ENCODE measurements at places on chromosomes 2 and 18.

DNA sequence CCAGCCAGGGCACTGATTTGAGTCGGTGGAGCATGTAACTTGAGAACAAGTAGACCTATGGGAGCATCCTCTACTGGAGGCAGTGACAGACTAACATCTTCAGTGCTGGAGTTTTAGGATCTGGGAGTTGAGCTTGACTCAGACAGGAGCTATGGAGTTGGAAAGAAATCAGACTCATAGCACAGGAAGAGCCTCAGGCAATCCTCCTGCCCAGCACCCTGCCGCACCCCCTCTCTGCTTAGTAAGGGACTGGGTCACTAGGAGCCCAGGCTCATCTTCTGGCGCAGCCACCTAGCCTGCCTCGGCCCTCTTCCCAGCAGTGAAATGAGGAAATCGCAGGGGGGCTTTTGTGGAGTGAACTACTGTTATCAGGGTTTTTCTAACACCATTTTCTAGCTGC is 3.6 kb downstream of the ARID5A start:
- DNase-seq = no peak

DNA sequence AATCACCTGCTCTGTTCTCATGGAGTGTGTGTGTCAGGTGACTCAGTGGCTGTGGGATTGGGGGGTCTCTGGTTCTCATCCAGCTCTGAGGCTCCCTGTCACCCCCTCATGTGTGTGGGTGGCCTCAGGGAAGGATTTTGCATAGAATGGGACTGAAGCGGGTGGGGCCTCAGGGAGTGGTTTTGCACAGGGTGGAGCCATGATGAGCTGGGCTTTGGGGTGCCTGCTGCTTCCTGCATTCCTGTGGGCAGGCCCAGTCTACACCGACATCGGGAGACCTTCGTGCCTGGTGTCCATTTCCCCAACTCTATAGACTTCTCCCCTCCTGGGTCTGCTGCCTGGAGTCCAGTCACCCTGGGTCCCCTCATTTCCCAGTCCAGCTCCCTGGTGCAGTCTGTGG is 59.7 kb downstream of the VAPA start:
- no peak for DNase-seq

DNA sequence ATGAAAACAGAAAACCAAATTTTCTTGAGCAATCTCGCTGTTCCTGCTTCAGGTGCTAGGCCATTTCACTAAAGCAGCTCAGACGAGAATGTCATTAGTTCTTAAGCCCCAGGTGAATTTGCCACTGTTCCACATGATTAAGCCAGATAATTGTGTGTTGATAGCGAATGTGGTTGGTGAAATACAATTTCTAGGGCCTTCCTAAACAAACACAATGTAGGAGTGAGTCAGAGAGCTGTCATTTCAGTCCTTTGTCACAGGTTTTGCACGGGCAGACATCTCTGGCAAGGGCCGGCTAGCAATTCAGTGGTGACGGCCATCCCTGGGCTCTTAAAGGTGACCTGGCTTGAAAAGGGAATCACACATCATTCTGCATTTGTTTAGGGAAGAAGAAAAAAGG is 170.7 kb downstream of the TMEM182 start:
- DNase-seq = no peak

DNA sequence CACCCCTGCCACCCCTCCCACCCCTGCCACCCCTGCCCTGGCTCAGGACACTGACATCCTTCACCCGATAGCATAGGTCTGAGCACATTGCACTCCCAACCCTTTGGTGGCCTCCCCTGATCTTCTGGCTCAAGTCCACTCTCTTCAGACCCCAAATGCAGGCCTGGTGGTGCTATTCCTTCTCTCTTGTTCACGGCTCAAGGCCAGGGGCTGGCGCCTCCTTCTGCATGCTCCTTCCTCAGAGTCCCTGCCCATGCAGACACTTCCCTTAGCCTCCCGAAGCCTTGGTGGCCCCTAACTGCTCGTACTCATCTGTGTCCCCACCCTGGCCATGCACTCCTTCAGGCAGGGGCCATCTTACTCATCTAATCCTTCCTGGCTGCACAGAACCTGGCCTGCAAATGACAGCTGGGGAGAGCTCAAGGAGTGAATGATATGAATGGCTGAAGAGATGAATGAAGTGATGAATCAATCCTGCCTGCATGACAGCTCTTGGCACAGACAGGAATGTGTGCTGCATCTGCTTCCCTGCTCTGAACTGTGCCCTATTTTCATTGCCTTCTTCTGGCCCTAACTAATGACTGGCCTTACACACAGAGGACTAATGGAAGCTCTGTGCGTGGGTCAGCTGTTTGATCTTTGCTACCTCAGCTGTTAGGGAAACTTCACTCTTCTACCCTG is 290.8 kb downstream of the DYSF start:
- DNase-seq = no peak

DNA sequence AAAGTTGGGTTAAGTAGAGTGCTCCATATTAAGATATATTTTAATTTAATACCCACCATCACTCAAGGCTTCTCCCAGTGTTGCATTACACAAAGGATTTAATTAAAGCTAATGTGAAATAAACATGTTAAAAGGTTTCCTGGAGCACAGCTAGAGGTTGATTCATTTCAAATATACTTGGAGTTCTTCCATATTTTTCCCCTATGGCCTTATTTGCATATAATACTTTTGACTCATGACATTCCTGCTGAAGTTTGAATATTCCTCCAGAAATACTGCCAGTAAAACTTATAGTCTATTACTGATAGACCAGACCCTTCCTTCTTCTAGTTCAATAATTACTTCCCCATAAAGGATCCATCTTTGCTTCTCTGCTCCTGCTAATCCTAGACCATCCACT is 227.5 kb downstream of the GULP1 start:
- no peak for DNase-seq

DNA sequence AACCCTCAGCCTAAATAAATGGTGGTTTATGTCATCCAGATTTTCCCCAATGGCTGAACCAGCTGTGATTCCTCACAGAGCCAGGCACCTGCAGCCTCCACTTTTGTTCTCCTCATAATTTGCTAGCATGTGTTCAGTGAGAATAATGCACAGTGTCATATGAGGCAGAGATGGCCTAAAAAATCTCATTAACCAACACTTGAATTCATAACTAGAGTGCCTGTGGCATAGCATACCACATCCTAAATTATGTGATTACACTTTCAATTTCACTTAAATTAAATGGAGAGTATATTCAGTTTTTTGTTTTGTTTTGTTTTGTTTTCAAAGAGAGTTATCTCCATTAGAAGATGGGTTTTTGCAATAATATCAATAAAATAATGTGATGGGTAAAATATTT is 488.0 kb downstream of the CBLN2 start:
- DNase-seq = no peak

DNA sequence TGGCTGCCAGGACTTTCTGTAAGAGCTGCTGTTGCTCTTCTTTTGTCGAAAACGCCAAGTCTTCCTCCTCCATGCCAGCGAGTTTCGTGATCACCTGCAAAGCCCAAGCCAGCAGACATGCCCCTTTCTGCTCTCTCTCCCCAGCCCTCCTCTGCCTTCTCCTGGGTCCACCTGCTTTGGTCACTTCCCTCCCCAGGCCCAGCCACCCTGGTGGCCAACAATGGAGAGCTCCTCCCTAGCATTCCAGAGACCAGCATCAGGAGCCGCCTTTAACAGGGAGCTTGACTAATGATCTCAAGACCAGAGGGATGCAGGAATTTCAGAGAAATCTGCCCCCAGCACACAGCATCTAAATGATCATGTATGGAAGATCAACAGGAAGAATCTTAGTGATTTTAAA is 34.6 kb downstream of the ERCC3 start:
- no peak for DNase-seq

DNA sequence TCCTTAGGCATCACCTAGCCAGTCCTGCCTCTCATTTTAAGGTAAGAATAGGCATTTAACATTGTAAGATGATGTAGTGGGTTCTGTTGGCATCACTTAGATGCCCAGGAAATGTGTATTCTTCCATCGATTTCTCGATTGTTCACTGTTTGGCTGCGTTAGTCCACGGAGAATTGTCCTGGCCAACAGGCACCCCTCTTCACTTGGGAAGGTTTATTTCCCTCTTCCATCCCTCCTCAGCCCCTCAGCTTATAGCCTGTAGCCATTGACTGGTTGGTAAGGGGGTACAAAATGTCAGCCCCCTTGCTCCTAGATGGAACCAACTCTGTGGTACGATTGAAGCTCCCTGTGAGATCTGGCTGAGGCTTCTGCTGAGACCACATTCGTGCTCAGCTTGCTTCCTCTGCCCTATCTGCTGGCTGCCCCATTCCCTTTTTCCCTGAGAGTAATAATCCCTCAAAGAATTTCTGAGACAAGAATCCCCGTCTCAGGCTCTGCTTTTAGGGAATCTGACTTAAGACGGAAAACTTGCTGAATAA is 43.4 kb downstream of the PLEKHA3 start:
- no peak for DNase-seq

- no peak for DNase-seq
Measured at GRCh38 chr18:3664563-3665178, 214.7 kb downstream of the TGIF1 start.

DNA sequence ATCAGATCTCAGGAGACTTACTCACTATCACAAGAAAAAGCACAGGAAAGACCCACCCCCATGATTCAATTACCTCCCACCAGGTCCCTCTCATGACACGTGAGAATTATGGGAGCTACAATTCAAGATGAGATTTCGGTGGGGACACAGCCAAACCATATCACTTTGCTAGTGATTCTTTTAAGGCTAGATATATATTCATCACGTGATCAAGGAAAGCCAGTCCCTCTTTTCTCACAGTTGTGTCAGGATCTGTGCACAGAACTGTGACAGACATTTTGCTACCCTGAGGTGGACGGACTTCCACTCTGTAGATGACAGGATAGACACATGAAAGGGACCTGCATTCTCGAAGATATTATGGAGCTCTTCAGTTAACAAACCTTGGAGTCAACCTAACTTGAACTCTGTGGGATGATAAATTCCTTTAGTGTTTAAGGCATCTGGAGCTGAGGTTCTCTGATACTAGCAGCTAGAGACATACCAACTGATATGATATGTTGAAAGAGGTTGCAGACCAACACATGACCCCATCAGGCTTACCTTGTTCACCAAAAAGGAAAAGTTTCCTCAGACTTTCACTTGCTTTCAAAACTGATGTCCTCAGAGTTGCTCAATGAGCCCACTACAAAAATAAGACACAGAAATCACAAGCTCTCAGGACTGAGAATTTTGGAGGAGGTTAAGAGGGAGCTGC is 66.3 kb upstream of the SCG2 start:
- DNase-seq = no peak

DNA sequence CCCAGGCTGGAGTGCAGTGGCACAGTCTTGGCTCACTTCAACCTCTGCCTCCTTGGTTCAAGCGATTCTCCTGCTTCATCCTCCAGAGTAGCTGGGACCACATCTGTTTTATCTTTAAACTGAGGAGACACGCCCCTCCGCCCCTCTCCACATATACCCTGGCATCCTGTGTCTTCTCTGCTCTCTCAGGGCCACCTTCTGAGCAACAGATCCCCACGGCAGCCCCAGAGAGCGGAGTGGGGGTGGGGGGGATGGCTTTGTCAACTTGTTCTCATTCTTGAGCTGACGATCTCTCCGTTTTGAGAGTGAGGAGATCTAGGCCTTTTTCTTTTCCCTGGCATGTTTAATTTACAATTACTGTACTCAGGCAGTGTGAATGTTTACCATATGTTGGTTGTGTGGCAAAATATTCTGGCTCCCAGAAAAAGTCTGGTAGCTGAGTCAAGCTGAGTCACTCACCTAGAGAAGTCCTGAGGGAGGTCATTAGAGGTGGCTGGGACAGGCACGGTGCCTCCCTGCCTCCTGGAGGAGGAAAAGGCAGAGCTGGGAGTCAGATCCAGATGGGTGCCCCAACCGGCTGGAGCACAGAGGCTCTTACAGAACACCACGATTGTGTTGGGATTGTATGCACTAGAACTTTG is 19.5 kb upstream of the ID2 start:
- no peak for DNase-seq

GRCh38 chr2:50529600-50530218 is 502.2 kb downstream of the NRXN1 start:
- no peak for DNase-seq

GRCh38 chr2:221370076-221370856 is 201.8 kb downstream of the EPHA4 start:
- no peak for DNase-seq

DNA sequence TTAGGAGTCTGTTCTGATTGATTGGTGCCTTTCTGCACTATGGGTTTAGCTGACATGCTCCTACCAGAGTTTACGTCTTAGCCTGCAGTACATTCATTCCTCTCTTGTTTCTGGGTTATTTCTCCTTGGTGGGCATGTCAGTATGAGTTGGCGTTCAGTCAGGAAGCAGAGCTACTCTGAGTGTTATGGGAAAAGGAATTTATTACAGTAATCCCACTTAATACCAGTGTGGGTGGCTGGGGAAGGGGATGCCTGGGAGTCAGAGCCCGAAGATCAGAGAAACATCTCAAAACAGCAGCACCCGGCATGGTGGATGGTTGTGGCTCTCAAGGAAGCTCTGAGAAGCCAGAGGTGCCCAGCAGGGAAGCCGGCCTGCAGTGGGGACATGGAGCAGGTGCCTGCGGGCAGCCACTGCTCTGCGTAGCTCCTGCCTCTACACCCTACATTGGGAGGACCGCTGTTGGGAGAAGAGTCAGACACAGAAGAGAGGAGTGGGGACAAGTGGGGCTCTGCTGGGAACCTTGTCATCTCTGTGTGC is 48.9 kb downstream of the RAB31 start:
- no peak for DNase-seq

DNA sequence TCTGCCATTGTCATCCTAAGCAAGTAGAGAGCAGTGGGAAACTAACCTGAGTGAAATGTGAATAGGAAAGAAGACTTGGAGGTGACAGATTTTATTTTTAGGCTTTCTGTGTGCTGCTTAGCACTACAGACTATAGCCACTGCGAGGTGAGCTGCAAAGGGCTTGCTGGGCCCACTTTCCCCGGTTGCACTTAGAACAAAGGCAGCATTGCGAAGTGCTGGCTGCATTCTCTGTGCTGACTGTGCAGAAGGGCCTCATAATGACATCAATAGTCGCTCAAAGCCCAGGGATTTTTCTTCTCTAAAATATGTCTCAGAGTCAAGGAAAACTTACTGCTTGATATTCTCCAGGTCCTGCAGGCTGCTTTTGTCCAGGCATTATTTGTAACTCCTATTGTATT is 592.1 kb downstream of the TDRD15 start:
- peak; percentile 23 for DNase-seq

GRCh38 chr2:26080356-26080755 is 46.5 kb downstream of the RAB10 start:
- DNase-seq = no peak

GRCh38 chr2:53148221-53148620 is 619.4 kb upstream of the CHAC2 start:
- DNase-seq = no peak

DNA sequence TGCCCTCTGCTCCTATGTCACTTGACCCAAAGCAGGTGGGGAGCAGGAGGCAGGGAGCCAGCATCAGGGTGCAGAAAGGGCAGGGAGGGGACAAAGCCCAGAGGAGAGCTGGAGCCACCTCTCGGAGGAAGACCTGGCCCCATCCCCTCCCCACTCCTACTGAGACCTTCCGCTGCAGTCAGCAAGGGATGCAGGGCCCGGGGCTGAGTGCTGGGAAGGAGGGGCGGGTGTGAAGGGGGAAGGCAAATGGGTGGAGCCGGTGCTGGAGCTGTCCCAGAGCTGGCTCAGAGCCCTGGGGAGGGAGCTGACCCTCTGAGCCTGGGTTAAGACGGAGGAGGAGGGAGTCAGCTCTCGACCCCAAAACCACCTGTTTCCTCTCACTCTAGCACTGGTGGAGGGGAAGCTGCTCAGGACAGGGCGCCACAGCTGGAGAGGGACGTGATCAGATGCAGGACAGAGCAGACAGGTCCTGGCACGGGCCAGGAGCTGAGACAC is 33.8 kb downstream of the HS1BP3 start:
- DNase-seq = peak; percentile 89

- no peak for DNase-seq
Measured at GRCh38 chr2:29129586-29130281, 14.5 kb downstream of the CLIP4 start.
